ENCODE measurements at places on chromosomes 2 and 18.

GRCh38 chr2:69216535-69217332, 170.3 kb downstream of the GFPT1 start:
- DNase-seq: no peak

DNA sequence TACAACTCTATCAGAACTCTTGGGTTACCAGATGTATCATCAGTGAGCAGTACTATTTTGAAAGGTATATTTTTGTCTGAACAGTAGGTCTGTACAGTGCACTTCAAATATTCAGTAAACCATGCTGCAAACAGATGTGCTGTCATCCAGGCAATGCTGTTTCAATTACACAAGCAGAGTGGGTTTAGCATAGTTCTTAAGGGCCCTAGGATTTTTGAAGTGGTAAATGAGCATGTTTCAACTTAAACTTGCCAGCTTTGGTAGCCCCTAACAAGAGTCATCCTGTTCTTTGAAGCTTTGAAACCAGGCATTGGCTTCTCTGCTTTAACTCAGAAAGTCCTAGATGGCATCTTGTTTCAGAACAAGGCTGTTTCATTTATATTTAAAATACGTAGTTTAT, 1519.9 kb downstream of the SUCLG1 start:
- DNase-seq: no peak

- DNase-seq: peak; percentile 80
Measured at GRCh38 chr2:66440708-66441497, 6.0 kb downstream of the MEIS1 start.

DNA sequence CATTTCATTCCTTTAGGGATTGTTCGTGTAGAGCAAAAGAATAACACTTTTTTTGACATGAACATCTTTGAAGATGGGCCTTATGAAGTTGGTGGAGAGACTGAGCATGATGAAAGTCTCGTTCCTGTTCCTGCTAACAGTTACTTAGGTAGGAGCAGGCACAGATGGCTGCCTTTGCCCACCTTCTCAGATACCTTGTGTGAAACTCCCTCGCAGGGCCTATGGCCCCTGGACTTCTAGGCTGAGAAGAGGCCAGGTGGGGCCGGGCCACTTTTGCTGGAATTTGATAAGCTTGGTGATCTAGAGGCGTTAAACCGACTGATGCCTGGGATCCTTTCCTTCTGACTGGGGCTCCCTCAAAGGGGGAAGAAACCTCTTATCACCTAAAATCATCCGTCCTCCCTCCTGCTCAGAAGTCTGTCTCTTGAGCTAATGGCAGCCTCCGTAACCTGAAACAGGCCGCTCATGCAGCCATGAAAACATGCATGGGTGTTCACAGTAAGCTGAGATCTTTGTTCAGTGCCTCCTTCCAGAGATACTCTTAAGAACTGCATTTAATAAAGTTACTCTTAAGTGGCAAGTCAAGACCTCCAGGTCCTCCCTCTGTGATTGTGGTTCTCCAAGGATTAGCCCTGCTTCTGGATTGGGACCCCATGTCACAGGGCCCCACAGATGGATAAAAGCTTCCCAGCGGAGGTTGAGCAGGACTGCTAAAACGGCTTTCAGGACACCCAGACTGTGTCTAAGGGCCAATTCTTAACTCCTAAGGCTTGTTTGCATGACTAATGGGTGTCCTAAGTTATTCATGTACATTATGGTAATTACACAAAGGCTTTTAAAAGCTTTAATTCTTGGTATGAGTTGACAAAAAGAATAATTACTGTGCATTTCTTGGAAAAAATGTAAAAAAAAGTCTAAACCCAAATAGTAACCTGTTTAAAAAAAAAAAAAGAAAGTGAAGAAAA, 43.9 kb downstream of the ITGA6 start:
- DNase-seq: no peak

DNA sequence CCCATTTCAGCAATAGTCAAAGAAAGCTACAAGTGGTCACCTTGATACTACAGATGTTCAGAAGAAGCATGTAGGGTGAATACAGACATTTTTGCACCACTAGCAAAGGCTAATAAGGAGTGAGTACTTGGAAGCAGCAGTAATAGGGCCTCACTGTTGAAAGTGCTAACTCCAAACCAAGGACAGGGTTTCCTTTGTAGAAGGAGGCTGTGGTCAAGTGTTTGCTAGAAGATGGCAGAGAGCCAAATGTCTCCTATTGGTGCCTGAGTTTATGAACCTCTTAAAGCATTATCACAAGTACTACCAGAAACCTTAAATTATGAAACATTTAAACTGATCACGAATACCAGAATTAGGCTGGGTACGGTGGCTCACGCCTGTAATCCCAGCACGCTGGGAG, 308.1 kb downstream of the ZEB2 start:
- DNase-seq: no peak

DNA sequence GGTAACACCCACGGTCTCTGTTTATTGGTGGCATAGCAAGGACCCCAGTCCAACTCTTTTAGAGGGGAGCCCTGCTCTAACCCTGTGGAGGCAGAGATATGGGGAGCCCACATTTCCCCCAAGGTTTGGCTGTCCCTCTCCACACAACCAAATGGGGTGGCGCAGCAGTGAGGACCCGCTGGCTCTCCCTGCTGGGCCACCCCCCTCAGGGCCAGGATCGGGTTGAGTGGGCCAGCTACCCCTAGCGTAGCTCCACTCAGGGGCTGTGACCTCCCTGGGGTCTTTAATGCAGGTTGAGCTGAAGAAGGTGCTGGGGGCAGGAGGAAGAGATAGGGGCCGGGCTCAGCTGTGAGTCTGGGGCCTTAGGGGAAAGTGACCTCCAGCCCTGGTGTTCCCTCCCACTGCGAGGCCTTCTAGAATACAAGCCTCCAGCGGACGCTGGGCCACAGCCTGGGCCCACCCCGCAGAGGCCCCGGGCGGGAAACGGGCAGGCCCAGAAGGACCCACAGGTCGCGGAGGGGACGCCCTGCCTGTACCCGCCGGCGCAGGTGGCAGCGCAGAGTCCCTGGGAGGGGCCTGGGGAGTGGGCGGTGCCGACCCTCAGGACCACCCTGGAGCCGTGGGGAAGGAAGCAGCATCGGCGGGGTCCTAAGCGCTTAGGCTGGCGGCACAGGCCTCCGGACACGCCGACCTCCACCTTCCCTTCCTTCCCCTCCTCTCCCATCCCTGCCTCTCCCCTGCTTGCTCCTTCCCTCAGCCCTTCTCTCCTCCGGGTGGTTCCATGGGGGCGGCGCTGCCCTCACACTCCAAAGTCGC, 9.6 kb downstream of the CROCC2 start:
- peak; percentile 75 for DNase-seq

- no peak for DNase-seq
Measured at GRCh38 chr2:67145851-67146250, 251.3 kb upstream of the ETAA1 start.

DNA sequence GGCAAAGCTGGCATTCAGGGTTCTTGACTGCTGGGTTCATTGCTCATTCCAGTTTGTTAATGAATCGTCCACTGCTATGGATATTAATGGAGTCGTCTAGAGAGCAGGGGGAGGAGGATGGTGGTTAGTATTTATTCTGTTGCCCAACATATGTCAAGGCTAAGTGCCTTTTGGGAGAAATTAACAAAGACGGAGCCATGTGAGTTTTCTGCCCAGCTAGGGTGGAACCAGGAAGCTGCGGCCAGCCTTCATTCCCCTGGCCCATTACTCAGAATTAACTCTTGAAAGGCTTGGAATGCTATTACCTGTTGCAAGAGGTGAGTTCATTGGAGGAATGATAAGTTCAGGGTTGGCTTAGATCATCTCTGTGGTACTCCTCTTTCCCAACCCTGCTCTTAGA, 19.3 kb downstream of the IGFBP2 start:
- peak; percentile 2 for DNase-seq

DNA sequence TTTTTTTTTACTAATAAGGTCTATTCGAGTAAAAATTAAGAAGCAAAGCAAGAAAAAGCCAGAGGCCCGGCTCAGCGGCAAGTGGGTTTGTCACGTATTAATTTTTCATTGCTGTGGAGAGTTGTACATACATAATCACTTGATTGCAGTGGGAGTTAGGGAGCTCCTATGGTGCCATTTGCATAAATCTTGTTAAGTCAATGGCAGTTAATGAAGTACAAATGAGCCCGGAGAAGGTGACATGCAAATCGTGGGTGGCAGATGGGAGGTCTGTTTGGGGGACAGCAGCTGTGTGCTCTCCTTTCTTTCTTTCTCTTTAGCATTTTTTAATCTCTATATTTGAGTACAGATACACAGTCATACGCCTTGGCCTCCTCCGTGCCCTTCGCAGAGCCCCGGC, 317.0 kb downstream of the AGAP1 start:
- no peak for DNase-seq

DNA sequence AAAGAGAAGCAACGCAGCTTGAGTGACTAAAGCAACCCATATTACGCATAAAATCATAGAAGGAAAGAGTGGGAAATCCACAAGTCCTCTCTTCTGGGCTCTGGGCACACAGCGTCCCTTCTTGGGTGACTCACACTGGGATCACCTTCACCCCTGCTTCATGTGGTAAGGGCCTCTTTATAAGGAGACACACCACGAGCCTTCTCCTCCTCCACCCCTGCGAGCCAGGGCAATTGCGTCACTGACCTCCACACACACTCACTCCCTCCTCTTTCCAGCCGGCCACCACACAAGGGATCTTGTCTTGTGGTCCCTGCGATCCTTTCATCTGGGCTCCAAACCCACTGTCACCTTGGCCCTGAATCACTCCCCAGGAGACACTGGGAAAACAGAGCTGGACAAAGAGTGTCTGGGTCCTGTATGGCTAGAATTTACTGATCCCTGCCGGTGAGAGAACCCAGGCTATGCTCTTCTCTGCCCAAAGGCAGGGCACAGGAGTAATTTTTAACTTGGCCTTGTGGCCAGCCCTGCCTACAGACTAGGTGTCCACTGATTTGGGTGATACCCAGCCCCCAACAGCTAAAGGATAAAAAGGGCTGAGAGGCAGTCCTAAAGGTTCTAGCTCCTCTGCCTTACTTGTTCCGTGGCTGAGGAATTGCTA, 35.3 kb downstream of the NHEJ1 start:
- no peak for DNase-seq

DNA sequence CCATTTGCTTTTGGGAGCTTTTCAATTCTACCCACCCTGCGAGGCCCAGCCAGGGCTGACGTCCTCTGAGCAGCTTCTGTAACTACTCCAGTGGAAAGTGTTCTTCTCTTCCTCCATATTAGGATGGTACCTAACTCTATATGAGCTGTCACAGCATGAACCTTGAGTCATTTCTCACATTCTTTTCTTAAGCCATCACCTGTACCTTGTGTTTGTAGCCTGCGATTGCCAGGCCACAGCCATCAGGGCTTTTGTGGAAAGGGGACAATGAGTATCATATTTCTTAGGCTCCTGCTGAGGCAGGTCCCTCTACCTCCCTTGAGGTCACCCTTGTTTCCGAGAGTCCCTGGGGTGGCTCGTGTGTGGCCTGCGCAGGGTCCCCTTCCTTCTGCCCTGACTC, 144.5 kb upstream of the DLX2 start:
- no peak for DNase-seq

DNA sequence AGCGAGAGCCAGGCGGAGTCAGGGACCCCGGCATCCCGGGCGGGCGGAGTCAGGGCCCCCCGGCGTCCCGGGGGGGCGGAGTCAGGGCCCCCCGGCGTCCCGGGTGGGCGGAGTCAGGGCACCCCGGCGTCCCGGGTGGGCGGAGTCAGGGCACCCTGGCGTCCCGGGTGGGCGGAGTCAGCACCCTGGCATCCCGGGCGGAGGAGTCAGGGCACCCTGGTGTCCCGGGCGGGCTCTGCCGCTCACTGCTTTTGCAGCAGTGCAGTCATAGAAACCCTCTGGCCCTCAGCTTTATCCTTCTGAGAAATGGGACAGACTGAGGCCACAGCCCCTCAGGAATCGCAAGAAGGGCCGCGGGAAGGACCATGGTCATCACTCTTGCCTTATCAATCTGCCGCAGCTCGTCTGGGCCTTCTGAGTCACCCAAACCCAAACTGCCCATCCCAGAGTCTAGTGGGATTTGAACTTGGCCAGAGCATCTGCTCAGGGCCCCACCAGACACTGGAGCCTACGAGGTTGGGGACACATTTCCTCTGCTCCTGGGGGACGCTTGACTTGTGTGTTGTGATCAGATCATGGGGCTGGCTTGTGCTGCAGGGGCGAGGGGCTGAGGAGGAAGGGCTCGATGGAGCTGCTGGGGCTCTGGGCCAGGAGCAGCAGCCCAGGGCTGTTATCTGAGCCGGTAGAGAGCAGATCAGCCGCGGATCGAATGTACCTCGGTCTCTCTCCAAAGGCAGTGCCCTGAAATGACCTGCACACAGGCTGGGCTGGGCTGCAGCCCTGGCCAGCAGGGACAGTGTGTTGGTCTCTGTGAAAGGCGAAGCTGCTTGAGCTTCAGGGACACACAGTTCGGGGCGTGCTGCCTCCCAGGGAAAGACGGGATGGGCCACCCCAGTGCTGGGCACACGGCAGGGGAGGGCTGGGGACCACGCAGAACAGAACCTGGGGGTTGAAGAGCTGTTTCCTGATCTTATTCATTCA, 290.1 kb upstream of the HDAC4 start:
- no peak for DNase-seq

DNA sequence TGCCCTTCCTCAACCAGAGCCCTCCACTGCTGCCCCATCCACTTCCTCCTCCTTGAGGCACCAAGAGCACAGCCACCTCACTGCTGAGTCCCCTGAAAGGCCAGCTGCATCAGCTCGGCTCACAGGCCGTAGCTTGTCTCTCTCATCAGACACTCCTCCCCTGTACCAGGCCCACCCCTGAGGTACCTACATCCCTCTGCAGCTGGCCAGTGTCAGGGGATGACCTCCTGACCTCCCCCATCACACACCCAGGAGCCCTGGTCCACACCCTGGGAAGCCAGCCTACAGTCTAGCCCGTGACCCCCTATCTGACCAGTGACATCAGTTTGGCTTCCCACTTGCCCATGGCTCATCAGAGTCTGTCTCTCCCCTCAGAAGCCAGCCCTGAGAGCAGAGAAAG, 205.6 kb downstream of the TNS1 start:
- peak; percentile 72 for DNase-seq

DNA sequence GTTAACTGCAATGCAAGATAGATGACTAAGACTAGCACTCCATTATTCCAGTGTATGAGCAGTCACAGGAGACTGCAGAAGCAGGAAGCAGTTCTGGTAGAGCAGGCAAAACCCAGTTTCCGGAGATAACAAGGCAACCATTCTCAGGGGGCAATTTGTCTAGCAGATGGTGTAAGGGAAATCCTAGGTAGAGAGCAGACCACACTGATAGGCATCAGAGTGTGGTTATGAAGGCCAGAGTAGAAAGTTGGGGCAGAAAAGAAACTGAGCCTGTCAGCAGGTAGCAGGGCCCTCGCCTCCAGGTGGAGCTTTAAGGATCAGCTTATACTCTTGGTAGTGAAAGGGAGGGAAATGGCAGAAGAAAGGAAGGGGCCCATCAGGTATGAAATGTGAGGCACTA, 164.4 kb downstream of the PDE11A start:
- DNase-seq: no peak

GRCh38 chr2:60529785-60530627, 23.4 kb downstream of the BCL11A start:
- DNase-seq: no peak

DNA sequence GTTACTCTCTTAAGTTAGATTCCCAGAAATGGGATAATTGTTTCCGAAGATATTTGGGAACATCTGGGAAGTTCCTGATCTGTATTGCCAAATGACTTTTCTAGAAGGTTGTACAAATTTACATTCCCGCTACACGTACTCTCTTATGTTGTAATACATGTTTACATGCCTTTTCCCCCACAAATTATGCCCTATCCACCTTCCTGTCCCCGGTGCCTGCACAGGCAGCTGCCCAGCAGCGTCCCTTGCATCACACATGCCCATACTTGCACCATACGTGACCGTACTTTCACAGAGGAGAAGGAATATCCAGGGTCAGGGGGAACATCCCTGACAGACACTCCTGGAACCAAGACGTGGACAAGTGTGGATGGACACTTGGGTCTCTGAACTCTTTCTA, 24.2 kb upstream of the KLF11 start:
- DNase-seq: peak; percentile 44
